ENCODE measurements at places on chromosomes 16 and 17.

DNA sequence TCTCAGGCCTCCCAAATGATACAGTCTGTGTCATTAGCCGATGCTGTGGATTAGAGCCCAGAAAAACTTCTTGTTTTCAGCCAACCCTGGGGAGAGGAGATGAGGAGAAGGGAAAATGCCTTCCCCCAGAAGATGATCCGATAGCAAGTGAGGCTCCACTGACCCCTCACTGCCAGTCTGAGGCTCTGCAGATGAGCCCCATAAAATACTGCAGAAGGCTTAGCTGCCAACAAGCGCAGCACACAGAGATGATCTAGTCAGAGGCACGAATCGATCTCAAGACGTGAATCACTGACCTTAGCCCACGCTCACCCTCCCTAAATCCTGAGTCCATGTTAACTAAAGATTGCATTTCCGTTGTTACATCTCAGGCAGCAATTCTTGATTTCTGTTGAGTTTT, 31.5 kb downstream of the SALL1 start:
- DNase-seq = no peak

DNA sequence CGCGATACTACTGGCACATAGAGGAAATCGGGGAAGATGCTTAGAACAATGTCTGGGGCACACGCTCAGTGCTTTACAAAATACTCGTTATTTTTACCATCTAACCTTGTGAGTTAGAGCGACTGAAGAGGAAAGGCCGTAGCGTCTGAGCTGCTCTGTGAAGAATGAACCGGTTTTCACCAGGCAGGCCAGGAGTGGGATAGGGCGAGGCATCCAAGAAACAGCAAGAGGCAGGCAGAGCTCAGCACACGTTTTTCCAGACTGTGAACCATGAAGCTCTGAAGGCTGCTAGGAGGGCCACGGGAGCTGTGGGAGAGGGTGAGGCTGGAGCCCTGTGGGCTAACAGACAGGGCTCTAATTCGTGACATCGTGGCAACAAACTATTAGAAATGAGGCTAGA, 95.5 kb downstream of the MRM3 start:
- DNase-seq = no peak

GRCh38 chr17:80047176-80047575, 10.7 kb downstream of the CCDC40 start:
- peak; percentile 35 for DNase-seq

GRCh38 chr17:60604686-60605334, 4.8 kb downstream of the PPM1D start:
- DNase-seq = peak; percentile 30

- DNase-seq = no peak
These were observed 1480.2 kb upstream of the GOT2 start for GRCh38 chr16:60214311-60214710.

- DNase-seq = no peak
These were observed 5.0 kb upstream of the CAPN15 start for GRCh38 chr16:522320-523096.

DNA sequence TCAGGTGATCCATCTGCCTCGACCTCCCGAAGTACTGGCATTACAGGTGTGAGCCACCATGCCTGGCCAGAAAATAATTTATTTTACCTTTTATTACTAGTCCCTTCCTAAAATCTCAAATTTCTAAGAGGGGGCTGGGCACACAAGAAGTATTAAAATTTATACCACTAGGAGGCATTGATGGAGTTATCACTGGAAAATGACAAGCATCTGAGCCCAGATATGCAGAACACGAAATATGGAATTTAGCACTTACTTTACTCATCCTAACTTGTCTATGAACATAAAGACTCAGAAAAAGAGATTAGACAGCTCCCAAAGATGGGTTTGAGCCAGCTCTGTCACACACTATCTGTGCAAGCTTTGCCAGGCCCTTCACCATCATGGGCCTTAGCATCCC, 46.4 kb downstream of the STAT5A start:
- no peak for DNase-seq

DNA sequence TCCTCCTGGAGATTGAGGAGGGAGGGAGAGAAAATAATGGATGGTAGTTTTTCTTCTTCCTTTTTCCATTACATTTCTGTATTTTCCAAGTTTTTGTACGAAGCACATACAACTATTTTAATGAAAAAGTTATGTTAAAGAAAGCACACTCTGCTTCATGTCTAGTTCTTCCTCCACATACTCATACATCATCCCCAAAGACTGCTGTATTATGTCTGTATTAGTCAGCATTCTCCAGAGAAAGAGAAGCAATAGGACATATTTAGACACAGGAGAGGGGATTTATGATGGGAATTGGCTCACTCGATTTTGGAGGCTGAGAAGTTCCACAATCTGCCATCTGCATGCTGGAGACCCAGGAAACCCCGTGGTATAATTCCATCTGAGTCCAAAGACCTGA, 10.1 kb upstream of the ACSM2A start:
- no peak for DNase-seq

GRCh38 chr17:81995463-81996231, 18.2 kb downstream of the ASPSCR1 start:
- DNase-seq = no peak

DNA sequence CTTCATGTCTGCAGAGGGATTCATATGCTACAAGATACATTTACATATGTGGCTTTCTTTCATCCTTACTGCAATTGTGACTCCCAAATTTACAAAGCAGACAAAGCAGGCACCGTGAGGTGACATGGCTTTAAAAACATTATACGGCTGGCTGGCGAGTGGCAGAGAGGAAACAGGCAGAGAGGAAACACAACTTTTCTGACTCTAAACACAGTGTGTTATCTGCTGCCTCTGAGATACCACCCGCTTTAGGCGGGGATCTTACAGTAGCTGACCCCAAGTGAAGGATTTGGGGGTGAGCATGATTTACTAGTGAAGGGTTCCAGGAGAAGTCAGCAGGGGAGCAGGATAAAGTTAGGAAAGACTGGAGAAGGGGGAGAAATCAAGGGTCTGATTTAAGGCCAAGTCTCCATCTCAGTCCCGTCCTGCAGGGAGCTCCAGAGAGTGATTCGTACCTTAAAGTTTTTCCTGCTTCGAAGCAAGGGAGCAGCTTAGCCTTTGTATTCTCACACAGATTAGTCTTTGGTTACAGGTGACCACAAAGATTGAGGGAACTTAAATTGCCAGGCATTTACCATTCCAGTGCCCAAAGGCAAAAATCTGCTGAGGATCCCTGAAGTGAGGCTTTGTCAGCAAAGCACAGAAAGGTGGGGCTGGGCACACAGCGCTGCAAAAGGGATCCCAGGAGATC, 355.0 kb downstream of the GRIN2A start:
- DNase-seq = no peak

DNA sequence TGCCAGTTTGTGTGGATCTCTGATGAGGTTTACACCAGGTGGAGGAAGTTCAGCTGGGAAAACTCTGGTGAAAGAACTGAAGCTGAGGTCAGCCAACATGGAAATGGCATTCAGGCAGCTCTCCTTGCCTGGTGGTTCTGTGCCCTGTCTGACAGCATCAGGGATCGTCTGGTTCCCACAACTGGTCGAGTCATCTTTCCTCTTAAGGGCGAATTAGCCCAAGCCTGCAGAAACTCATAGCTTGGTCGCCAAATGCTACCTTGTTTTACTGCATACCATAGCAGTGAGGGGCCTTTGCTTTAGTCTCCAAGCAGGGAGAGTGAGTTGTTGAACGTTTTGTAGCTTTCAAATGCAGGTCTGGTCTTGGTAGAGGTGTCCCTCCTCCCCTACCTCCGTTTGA, 7.2 kb downstream of the PLCG2 start:
- DNase-seq = no peak

- DNase-seq = no peak
These were observed 151.7 kb downstream of the FOXL1 start for GRCh38 chr16:86730086-86730485.

GRCh38 chr17:49725452-49726130, 17.8 kb upstream of the SLC35B1 start:
- no peak for DNase-seq

GRCh38 chr17:5446786-5447185, 7.8 kb upstream of the C1QBP start:
- DNase-seq = no peak

GRCh38 chr17:79930062-79930876, 91.0 kb upstream of the CBX4 start:
- DNase-seq = peak; percentile 47

- DNase-seq = no peak
These were observed 103.9 kb upstream of the NETO2 start for GRCh38 chr16:47247690-47248089.

GRCh38 chr17:56635641-56636040, 42.1 kb downstream of the NOG start:
- no peak for DNase-seq

- no peak for DNase-seq
These were observed 5.9 kb downstream of the CORO7 start for GRCh38 chr16:4410335-4411075.

GRCh38 chr16:84803146-84803545, 16.6 kb upstream of the CRISPLD2 start:
- no peak for DNase-seq

DNA sequence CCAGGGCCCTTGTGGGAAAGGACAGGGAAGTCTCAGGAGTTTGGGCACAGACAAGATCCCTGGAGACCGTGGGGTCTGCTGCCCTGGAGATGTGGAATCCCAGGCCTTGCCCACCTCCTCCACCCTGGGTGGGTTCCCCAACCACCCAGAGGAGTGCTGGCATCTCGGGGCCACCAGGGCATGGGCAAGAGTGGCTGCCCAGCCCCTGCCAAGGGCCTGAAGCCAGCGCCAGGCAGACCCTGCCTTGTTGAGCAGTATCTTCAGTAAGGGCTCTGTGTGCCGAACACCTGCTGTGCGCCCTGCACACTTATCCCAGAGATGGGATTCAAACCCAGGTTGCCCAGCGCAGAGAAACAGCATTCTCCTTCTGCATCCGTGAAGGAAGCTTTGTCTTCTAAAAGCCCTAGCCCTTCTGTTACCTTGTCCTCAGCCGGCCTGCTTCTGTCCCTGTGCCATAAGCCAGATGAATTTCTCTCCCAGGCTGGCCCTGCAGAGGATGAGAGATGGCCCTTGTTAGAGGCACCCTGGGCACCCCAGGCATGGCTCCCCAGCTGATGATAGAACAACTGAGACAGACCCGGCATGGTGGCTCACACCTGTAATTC, 32.4 kb downstream of the TMEM235 start:
- no peak for DNase-seq

- DNase-seq = no peak
These were observed 1.9 kb upstream of the PLEKHG4 start for GRCh38 chr16:67277294-67277998.

DNA sequence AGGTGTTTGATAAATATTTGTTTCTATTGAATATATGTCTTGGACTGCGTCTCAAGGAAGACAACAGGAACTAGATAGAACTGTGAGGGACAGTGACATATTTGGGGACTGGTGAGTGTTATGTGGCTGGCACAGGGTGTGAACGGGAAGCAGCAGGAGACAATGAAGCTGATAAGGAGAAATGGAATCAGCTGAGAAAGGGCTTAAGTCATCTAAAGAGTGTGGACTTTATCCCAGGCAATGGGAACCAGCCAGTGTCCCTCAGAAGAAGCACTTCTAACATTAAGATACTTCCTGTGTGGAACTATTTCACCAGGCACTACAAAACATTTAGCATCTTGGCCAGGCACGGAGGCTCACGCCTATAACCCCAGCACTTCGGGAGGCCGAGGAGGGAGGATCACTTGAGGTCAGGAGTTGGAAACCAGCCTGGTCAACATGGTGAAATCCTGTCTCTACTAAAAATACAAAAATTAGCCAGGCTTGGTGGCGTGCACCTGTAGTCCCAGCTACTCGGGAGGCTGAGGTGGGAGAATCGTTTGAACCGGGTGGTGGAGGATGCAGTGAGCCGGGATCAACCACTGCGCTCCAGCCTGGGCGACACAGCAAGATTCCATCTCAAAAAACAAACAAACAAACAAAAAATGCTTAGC, 41.2 kb downstream of the ARHGAP17 start:
- no peak for DNase-seq

GRCh38 chr16:53430363-53430762, 3.9 kb upstream of the RBL2 start:
- DNase-seq = no peak

DNA sequence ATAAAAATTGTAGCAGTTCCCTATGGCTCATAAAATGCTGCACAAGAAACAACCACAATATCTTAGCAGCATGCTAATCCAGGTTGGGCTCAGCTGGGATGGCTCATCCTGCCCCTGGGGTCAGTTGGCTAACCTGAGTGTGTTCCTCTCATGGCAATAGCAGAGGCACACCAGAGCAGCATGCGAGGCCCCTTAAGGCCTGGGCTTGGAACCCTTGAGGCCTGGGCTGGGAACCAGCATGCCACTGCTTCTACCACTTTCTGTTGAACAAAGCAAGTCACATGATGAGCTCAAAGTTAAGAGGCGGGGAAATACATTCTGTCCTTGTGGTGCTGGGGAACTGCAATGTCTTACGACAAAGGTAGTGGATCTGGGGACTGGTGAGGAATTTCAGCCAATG, 154.4 kb upstream of the FOXF1 start:
- DNase-seq = no peak

DNA sequence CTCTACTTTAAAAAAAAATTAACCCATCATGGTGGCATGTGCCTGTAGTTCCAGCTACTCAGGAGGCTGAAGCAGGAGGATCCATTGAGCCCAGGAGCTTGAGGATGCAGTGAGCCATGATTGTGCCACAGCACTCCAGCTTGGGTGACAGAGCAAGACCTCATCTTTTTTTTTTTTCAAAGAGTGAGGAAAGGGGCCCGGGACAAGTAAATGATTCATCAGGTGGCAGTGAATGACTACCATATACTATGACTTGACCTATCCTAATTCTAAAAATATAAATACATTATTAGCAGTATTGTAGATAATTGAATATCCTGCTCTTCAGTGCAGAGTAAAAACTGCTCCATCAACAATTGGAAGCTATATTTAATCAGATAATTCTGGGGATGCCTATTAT, 55.3 kb downstream of the CLUH start:
- no peak for DNase-seq

- no peak for DNase-seq
These were observed 80.9 kb downstream of the SLC6A2 start for GRCh38 chr16:55736671-55737070.

GRCh38 chr16:14389359-14389758, 240.7 kb downstream of the PARN start:
- no peak for DNase-seq

GRCh38 chr17:31385428-31386285, 5.8 kb upstream of the RAB11FIP4 start:
- DNase-seq = no peak

- DNase-seq = no peak
These were observed 15.0 kb upstream of the PRSS27 start for GRCh38 chr16:2734844-2735515.

- DNase-seq = peak; percentile 5
These were observed 13.7 kb downstream of the PITPNC1 start for GRCh38 chr17:67390646-67391361.

DNA sequence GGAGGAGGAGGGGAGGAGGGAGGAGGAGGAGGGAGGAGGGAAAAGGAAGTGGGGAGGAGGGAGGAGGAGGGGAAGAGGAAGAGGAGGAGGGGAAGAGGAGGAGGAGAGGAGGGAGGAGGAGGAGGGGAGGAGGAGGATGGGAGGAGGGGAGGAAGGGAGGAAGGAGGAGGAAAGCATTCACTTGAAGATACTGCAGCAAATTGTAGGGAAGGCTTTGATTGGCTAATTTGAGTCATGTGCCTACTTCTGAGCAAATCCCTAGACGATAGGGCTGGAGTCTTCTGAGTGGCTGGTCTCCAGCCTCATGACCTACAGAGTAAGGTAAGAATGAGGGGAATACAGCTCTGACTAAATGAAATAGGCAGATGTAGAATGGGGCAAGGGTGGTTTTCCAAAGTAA, 783.2 kb upstream of the RBFOX1 start:
- DNase-seq = no peak
